DMS53 (cell line): ENCODE measurements at places on chromosomes 2 and 18.

DNA sequence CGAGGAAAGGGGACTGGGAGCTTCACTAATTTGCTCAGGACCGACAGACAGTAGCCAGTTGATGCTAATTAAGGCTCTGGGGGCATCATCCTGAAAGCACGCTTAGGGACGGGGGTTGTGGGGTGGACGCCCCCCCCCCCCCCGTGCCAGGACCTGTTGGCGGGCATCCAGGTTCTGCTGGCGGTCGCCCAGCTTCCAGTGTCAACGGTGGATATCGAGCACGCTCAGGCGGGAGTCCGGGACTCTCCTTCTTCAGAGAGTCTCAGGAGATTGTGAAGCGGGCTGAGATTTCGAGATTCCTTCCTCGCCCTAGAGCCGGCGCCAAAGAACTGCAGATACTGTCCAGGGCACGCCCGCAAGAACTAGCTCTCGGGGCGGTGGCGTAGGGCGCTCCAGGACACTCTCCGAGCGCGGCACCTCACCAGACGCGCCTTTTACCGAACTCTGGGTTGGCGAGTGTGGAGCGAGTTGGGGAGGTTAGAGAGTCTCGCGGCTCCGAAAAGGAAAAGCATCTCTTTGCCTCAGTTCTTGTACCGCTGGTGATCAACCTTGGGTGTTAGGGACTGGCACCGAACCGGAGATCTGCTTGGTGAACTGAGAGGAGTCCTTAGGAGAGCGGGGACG, 5.6 kb downstream of the RAX start:
- peak; percentile 65 for DNase-seq

DNA sequence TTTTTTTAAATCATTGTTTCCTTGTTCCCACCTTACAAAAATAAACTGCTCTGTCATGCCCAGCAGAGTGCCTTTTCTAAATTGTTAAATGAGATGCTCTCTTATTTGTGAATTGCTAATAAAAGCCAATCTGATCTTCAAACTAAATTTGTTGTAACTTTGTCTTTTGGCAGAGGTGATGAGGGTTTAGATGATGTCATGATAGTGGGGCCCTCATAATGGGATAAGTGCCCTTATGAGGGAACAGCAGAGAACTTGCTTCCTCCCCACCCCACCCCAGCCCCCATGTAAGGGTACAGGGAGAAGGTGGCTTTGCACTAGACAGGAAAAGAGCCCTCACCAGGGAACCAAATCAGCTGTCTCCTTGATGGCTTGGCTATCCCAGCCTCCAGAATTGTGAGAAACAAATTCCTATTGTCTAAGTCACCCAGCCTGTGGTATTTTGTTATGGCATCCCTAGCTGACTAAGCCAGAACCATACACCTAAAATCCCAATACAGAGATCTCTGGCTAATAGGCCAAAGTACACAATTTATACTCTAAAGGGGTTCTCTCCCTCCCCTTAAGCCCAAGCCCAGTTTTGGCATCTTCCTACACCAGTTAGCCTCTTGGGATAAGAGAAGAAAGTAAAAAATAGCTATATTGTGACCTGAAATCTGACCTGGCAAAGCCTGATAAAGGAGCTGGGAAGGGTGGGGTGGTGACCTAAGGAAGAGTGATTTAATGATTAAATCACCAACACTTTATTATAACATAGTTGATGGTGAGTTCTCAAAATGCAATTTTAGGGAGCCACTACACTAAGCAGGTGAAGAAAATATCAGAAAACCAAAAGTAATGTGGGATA, 40.3 kb upstream of the HNRNPA3 start:
- DNase-seq, result peak; percentile 24

DNA sequence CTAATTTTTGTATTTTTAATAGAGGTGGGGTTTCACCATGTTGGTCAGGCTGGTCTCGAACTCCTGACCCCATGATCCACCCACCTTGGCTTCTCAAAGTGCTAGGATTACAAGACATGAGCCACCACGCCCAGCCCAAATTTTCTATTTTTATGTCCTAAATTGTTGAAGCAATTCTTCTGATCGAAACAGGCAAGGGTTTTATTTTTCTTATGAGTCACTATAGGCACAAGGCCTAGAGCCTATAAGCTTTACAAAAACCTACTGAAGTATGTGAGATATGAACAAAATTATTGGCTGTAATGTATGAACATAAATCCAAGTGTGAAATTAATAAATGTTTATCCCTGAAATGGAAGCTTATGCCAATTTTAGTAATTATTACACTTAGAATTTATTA, 464.2 kb upstream of the NRP2 start:
- no peak for DNase-seq

DNA sequence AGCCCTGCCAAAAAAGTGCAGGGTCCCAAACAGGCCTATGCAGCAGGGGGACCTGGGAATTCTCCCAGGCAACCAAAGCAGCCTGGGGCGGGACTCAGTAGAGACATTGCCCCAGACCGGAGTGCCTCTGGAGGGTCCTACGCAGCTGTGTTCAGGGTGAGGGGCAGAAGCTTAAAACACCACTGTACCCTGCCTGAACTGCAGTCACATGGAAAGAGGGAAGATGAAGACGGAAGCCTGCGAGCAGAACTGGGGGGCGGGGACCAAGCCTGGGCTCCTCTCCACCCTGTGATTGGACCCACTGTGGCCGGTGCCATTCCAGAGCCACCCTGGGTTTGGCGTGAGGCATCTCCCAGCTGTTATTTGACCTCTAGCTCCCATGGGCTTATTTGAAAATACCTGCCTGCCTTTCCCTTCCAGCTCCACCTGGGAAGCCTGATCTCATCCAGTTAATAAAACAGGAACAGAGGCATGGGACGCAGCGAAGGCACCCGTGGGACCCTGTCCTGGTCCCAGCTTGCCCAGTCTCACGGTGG, 183.1 kb downstream of the SMAD2 start:
- no peak for DNase-seq

GRCh38 chr2:230097424-230097823, 28.7 kb upstream of the SLC16A14 start:
- DNase-seq, result no peak

DNA sequence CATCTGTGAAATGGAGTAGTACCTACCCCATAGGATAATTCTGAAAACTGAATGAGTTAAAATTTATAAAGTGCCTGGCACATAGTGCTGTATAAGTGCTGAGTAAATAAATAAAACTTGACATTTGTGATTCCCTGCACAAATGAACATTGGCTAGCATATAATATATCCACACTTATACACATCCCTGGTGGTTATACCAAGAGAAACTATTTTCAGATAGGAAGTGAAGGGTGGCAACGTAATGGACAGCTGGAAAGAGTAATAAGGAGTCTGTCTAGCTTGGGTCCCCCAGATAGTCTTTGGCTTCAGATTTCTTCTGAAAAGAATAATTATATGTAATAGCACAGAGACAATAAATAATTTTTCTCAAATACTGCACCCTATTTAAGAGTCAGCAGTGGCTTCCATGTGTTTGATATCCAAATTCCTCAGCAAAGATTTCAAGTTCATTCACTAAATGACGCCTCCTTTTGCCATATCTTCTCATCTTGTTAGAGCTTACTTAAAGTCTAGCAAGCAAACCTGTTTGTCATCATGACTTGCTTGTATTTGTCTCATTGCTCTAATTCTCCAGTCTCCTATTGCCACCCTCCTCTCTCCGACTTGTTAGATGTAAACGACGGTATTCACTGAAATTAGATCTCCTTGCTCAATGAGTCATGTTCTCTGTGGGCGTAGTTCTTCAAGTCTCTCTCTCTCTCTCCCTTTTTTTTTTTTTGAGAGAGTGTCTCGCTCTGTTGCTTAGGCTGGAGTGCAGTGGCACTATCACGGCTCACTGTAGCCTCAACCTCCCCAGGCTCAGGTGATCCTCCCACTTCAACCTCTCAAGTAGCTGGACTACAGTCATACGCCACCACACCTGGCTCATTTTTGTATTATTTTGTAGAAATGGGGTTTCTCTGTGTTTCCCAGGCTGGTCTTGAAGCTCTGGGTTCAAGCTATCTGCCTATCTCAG, 8.7 kb upstream of the ADGRF3 start:
- DNase-seq, result peak; percentile 91

DNA sequence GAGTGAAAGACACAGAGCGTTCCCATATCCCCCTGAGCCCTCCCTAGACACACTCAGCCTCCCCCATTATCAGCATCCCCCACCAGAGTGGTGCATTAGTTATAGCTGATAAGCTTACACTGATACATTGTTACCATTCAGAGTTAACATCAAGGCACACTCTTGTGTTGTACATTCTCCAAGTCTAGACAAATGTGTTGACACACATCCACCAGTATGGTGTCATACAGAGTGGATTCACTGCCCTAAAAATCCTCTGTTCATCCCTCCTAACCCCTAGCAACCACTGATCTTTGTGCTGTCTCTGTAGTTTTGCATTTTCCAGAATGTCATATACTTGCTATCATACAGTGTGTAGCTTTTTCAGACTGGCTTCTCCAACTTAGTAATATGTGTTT, 78.0 kb upstream of the RPL31 start:
- DNase-seq, result no peak

DNA sequence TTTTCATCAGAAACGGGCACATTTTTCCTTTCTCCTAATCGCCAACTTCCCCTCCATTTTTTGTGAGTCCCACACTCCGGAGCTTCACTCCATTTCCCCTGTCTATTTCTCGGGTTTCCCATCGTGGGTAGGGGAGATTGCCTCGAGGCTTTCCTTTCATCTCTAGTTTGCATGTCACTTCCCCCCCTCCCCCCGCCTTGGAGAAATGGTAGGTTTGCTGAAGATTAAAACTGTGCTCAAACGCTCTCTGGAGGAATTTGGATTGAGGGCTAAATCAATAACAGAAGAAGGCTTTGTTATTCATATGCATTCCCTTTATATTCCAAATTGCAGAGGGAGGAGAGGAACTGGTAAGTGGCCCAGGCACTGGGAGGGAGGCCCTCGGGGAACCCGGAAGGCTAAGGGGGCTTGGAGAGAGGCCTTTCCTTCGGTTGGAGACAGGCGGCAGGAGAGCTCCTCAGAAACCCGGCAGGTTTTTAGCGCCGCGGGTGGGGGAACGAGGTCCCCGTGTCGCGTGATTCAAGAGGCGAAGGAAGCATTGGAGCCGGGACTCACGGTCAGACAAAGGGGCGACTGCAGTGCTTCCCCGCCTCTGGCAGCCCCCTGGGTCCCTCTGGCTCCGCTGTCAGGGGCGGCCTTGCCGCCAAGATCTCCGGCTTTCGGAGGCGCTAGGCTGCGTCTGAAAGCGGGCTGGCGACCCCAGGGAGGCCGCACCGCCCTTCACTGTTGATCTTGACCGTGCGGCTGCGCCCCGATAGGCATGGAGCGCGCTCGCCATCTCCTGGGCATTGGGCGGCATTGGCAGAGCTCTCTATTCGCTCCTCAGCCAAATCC, 2.4 kb upstream of the HOXD12 start:
- DNase-seq, result peak; percentile 93

GRCh38 chr2:23669413-23670244, 257.3 kb downstream of the ATAD2B start:
- no peak for DNase-seq

DNA sequence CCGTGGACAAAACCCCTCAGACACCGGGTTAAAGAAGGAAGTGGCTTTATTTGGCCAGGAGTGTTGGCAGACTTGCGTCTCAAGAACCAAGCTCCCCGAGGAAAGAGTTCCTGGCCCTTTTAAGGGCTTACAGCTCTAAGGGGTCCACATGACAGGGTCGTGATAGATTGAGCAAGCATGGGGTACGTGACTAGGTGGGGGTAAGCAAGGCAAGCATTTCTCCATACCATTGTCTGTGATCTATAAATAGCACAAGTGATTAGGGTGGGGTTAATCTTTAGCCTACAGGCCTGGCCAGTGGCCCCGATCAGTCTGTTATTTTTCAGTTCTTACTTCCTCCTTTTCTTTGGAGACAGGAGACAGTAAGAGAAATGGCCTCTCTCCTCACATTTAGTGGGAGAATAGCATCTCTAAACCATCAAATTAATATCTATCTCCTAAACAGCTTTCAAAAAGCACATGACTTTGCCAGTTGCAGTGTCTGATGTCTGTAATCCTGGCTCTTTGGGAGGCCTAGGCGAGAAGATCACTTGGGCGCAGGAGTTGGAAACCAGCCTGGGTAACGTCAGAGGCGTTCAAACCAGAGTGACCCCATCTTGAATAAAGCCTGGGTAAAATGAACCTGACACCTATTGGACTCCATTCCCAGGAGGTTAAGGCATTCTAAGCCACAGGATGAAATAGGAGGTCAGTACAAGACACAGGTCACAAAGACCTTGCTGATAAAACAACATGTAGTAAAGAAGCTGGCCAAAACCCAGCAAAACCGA, 18.3 kb upstream of the CNOT11 start:
- peak; percentile 40 for DNase-seq

- DNase-seq, result peak; percentile 78
Measured at GRCh38 chr2:57720728-57721627, 325.6 kb upstream of the VRK2 start.

- peak; percentile 23 for DNase-seq
Measured at GRCh38 chr2:31563273-31563839, 17.4 kb downstream of the SRD5A2 start.

- DNase-seq, result no peak
Measured at GRCh38 chr2:119707117-119708087, 28.4 kb downstream of the TMEM177 start.

- peak; percentile 67 for DNase-seq
Measured at GRCh38 chr2:178482437-178482836, 2.2 kb downstream of the PLEKHA3 start.

DNA sequence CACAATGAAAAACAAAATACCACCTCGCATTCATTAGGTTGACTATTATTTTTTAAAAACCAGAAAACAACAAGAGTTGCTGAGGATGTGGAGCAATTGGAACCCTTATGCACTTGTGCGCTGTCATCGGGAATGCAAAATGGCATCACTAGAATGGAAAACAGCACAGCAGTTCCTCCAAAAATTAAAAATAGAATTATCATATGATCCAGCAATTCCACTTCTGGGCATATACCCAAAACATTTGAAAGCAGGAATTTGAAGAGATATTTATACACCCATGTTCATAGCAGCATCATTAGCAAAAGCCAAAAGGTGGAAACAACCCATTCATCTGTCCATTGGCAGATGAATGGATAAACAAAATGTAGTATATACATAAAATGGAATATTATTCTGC, 11.9 kb upstream of the NMUR1 start:
- no peak for DNase-seq

DNA sequence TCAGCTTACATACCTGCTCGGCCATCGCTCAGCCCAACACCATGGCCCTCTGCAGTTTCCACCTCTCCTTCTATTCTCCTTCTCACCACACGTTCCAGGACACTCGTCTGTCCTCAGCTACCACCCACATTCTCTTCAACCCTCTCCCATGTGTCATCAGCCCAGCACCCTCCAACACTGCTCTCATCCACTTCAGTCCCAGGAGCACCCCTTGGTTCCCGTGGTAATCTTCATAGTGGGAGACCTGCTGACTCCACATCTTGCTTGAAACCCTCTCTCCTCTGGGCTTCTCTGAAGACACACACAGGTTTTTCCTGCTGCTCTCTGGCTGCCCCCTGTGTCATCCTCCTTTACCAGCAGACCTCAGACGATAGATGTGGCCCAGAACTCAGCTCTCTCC, 228.7 kb downstream of the GBX2 start:
- DNase-seq, result no peak
